Effector memory CD4-positive, alpha-beta T cell (primary cell): ENCODE measurements at places on chromosomes 2 and 18.

DNA sequence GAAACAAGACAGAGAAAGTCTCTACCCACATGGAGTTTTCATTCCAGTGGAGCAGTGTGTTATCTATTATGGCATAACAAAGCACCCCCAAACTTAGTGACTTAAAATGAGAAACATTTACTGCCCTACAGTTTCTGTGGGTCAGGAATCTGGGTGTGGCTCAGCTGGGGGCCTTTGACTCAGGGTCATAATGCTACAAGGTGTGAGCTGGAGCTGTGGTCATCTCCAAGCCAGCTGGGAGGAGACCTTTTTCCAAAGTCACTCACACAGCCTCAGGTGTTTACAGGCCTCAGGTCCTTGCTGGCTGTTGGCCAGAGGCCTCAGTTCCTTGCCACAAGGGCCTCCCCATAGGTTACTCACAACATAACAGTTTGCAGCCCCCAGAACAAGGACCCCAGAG, 169.2 kb downstream of the ETAA1 start:
- DNase-seq = no peak

- no peak for DNase-seq
These were observed 45.2 kb upstream of the GLS start for GRCh38 chr2:190835303-190835930.

DNA sequence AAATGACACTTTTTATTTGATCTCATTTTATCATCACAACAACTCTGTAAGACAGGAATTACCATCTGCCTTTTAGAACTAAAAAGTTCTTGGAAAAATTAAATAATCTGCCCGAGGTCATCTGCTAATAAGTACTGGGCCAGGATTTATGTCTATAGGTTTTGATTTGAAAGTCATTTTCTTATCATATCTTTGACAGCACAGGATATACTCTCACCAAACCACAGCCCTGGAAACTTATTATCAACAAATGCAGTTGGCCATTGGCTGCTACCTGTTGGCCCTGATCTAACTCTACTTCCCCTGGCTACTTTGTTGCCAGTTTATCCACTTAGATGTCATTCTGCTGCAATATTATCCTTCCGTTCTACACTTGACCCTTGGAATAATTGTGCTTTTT, 354.6 kb downstream of the RAD51AP2 start:
- DNase-seq = no peak

- DNase-seq = no peak
These were observed 57.4 kb downstream of the CCBE1 start for GRCh38 chr18:59639821-59640220.

- no peak for DNase-seq
These were observed 23.5 kb downstream of the HDLBP start for GRCh38 chr2:241291977-241292376.
